ENCODE measurements at places on chromosomes 16 and 17.

- DNase-seq: no peak
- H3K4me3 ChIP-seq: no peak overlapping the region
- H3K27me3 ChIP-seq: no peaks in the 10 kb centered on the region
- peaks cover 9% of the 10 kb centered on the region for H3K4me1 ChIP-seq
These were observed 14.5 kb upstream of the PITPNM3 start for GRCh38 chr17:6570731-6571451.

GRCh38 chr17:17356931-17357270 is 53.7 kb downstream of the NT5M start:
- H3K27me3 ChIP-seq: no peaks in the 10 kb centered on the region
- no peak overlapping the region for H3K27ac ChIP-seq
- no peak for DNase-seq
- no peaks in the 10 kb centered on the region for H3K36me3 ChIP-seq
- H3K4me1 ChIP-seq: peaks cover 6% of the 10 kb centered on the region
- no peak overlapping the region for H3K4me3 ChIP-seq

DNA sequence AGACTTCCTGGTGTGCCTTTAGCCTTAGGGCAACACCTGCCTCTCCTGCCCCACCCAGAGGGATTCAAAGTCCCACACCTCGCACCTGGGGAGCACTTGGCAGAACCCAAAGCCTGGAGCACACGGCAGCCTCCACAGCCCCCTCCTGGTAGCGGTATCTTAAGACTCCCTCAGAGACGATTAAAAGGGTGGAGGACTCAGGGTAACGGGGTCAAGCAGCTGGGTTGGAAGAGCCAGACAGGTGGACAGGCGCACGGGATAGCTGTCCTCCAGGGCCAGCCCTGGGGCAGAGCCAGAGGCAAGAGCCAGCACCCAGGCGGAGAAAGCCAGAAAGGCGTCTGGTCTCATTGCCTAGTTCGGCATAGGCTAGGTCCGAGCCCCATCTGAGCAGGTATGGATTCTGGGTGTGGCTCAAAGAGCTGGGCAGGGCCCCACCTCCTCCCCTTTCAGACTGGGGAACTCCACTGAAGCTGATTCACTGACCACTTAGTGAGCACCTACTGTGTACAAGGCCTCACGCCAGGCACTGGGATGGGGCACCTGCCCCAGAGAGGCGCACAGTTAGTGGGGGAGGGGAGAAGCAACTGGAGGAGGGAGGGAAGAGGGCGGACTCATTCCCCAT is 55.0 kb upstream of the MEAK7 start:
- peaks cover 10% of the 10 kb centered on the region for H3K36me3 ChIP-seq
- H3K27ac ChIP-seq: no peak overlapping the region
- H3K27me3 ChIP-seq: no peaks in the 10 kb centered on the region
- no peak overlapping the region for H3K4me3 ChIP-seq
- H3K4me1 ChIP-seq: peaks cover 22% of the 10 kb centered on the region

- no peak overlapping the region for H3K4me3 ChIP-seq
- H3K27ac ChIP-seq: no peak overlapping the region
- H3K36me3 ChIP-seq: no peaks in the 10 kb centered on the region
These were observed 10.8 kb upstream of the APOH start for GRCh38 chr17:66240013-66240412.

GRCh38 chr16:49921791-49922456 is 66.0 kb upstream of the ZNF423 start:
- DNase-seq: peak; percentile 20
- H3K27me3 ChIP-seq: no peaks in the 10 kb centered on the region
- peaks cover 4% of the 10 kb centered on the region for H3K4me1 ChIP-seq
- H3K4me3 ChIP-seq: no peak overlapping the region

DNA sequence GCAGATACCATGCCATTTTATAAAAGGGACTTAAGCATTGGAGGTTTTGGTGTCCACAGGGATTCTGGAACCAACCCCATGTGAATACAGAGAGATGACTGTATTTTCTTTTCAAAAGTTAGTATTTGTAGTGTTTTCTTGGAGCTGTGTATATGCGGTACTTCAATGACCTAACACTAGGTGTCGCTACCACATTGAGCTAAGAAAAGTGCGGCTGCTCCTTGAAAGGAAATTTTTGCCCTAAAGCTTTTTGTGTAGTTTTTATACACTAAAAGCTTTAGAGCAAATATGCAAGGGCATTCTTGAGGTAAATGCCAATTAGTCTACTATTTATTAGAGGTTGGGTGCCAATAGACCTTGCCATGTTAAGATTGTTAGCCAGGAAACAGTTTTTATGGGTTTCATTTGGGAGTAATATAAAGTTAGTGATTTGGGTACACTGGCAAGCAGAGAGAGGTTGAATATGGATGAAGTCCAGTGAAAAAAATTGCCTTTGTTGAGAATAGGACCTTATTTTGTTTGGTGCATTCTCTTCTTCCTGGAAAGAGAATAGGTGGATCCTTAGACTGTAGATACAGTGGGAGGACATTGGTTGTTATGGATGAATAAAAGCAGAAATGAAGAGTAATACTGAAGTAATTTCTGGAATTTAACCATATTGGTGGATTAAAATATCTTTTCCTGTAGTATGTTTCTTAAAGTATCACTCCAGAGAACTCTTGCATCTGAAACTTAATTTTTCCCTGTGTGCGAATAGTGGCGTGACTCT is 43.3 kb downstream of the BCAS3 start:
- H3K27me3 ChIP-seq: no peaks in the 10 kb centered on the region
- no peaks in the 10 kb centered on the region for H3K4me1 ChIP-seq
- no peak overlapping the region for H3K4me3 ChIP-seq
- DNase-seq: peak; percentile 84

DNA sequence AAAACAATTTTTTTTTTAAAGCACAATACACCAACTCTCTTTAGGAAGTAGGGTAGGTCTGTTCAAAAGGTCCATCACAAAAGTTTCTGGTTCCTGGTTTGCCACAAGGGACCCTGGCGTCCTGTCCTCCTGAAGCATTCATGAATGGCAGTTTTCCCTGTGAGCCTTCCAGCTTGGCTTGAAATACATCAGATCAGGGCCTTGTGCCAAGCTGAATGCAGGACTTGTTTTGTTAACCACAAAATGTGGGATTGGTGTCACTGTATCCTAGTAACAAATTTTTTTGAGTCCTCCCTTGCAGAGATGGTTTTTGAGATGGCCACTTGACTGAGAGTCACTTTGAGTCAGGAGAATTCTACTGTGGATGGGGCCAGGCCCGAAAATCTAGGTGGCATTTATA is 3.9 kb downstream of the GNAO1 start:
- DNase-seq: no peak
- H3K36me3 ChIP-seq: no peaks in the 10 kb centered on the region
- peaks cover 25% of the 10 kb centered on the region for H3K27me3 ChIP-seq
- H3K4me1 ChIP-seq: peaks cover 7% of the 10 kb centered on the region

DNA sequence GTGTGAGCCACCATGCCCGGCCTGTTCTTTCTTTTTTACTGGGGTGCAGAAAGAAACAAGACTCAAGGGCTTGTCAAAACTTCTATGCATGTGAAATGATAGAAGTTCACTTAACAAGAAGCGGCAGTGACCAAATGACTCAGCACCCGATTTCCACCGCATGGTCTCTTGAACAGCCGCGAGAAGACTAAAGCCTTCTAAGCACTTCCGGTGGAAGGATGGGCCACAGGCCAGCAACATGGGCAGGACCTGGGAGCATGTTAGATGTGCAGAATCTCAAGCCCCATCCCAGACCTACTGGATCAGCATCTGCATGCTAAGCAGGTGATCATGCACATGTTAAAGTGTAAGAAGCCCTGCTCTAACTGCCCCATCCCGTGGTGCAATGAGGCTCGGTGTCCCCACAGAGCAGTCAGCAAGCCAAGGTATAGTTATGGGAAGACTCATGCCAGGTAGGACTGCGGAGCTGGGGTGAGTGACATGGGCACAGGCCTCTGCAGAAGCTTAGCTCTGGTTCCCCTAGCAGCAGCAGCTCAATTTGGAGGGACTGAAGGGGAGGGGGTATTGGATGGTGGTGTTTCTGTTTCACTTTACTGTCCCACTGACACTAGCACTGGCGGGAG is 88.5 kb upstream of the HNF1B start:
- no peaks in the 10 kb centered on the region for H3K4me1 ChIP-seq
- H3K36me3 ChIP-seq: no peaks in the 10 kb centered on the region
- no peak for DNase-seq
- no peak overlapping the region for H3K4me3 ChIP-seq
- H3K27me3 ChIP-seq: no peaks in the 10 kb centered on the region
- H3K27ac ChIP-seq: no peak overlapping the region

DNA sequence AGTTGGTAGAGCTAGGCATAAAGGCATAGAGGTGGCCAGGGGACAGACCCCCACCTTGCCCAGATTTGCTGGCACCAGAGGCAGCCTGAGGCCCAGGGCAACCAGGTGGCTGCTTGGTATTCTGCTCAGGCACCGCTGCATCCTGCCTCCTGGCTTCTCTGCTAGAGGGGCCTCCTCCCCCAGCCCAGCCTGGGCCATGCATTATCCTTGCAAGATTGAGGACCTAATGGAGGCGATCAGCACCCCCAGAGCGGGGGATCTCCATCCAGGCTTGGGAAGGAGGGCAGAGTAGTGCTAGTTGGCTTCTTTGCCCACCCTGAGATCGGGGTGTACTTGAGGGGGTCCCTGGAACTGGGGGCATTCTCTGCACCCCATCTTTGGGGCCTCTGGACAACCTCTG is 23.8 kb downstream of the CDK5RAP3 start:
- H3K4me3 ChIP-seq: no peak overlapping the region
- peaks cover 21% of the 10 kb centered on the region for H3K4me1 ChIP-seq
- no peaks in the 10 kb centered on the region for H3K27me3 ChIP-seq
- no peaks in the 10 kb centered on the region for H3K36me3 ChIP-seq
- H3K27ac ChIP-seq: no peak overlapping the region
- no peak for DNase-seq

DNA sequence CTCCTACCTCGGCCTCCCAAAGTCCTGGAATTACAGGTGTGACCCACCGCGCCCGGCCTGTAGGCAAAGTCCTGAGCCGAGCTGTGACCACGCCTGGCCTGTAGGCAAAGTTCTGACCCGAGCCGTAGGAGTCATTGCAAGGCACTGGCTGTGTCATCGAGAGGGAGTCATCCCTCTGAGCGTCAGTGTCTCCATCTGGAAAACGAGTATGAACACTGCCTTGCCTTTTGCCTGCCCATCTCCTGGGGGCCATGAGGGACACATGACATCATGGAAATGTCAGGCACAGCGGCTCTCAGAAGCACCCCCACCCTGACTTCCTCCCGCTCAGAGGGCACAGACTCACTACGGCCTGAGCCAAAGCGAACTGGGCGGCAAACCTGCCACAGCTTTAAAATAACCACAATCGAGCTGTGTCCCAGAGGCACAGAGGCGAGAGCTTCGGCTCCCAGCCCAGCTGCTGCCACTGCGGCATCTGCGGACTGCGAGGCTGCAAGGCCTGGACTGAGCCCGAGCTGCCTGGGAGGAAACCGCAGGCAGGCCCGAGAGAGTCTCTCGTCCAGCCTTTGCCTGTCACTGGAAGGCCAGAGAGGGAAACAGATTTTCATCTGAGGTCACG is 50.8 kb downstream of the RPH3AL start:
- H3K36me3 ChIP-seq: no peaks in the 10 kb centered on the region
- H3K4me3 ChIP-seq: no peak overlapping the region
- DNase-seq: no peak
- no peak overlapping the region for H3K27ac ChIP-seq
